ENCODE measurements at places on chromosomes 2 and 18. TPM values are rescaled to one million over a fixed set of nuclear protein-coding genes. Genes with fewer than 3 reads are reported as not detected.
A peak's percentile ranks its signal among the peaks of the same experiment; 100 is the strongest.

DNA sequence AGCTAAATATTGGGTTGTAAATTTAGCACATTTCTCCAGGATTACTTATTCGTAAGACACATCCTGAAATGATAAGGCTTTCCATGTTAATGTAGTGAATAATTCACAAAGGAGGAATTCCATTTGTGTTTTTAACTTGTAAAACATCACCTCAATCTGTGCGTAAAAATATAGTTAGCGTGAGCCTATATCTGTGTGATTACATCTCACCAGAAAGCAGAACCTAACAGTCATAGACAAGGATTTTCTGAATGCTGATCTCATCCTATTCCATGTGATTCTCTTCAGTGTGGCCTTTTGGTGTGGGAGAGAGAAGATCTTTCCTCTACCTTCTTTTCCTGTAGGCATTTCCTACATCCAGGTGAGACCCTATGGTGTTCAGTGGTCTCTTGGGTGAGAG lies 263.2 kb upstream of the RASGRP3 start:
- DNase-seq: no peak
- no peaks in the 10 kb centered on the region for H3K27me3 ChIP-seq

DNA sequence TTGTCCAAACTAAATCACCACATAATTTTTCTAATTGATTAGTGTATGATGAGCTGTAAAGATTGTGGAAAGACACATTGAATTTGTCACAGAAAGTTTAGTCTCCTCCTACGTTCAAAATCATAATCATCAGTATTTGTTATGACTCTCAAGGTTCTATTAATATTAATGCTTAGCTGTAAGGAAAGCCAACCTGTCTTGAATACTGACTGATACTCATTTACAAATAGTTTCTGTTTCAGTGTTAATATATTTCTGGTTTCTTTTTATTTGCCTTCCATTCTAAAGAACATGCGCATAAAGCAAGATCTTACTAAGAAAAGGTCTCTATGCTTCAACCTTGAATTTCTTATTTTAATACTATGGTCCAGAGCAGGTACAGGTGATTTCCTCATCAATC lies 55.1 kb downstream of the CPS1 start:
- H3K4me3 ChIP-seq: no peak overlapping the region
- no peak for DNase-seq
- no peaks in the 10 kb centered on the region for H3K27me3 ChIP-seq
- H3K27ac ChIP-seq: no peak overlapping the region
- no peaks in the 10 kb centered on the region for H3K36me3 ChIP-seq
- no peaks in the 10 kb centered on the region for H3K4me1 ChIP-seq

DNA sequence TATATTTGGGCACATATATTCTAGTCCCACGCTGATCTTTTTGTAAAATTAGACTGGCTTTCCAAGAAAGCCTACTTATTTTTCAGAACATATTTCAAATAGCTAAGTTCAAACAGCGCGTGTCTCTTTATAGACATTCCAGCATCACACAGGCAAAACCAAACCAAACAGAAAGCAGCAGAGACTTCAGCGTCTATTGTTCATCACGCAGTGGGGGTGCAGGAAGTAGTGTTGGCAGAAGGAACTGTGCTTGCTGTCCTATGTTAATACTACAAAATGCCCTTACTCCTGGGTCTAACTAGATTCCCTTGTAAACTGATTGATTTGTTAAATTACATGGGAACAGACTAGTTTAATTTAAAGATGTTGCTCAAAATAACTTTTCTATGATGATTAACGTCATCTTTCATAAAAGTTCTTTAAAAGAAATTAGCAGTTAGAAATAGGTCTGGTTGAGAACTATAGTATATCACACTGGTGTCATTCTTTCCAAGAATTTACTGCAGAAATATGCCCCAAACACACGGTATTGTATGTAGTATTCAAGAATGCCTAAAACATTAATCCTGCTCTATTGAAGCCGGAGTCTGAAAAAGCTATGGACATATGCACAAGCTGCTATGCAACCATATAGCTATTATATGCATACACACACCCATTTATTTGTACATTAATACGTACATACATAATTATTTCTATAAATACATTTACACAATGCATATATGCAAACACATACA lies 436.3 kb downstream of the CBLN2 start:
- H3K27me3 ChIP-seq: no peaks in the 10 kb centered on the region
- no peaks in the 10 kb centered on the region for H3K36me3 ChIP-seq
- no peak for DNase-seq
- no peak overlapping the region for H3K27ac ChIP-seq
- no peaks in the 10 kb centered on the region for H3K4me1 ChIP-seq

DNA sequence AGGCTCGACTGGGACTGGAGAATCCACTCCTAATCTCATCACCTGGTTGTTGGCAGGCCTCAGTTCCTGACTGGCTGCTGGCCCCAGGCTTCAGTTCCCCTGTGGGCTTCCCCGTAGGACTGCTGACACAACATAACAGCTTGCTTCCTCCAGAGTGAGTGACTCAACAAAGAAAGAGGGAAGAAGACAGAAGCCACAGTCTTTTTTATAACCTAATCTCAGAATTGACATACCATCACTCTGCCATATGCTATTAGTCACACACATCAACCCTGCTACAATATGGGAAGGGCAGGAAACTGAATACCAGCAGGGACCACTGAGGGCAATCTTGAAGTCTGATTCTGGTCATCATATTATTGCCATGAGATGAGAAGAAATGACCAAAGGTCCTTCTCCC lies 76.8 kb upstream of the SLC14A2 start:
- no peak overlapping the region for H3K27ac ChIP-seq
- H3K27me3 ChIP-seq: no peaks in the 10 kb centered on the region
- no peaks in the 10 kb centered on the region for H3K36me3 ChIP-seq
- no peak overlapping the region for H3K4me3 ChIP-seq
- DNase-seq: no peak

GRCh38 chr2:17124575-17125318 lies 393.5 kb downstream of the RAD51AP2 start:
- no peak for DNase-seq
- no peaks in the 10 kb centered on the region for H3K27me3 ChIP-seq
- H3K4me1 ChIP-seq: no peaks in the 10 kb centered on the region
- no peak overlapping the region for H3K4me3 ChIP-seq

Gene MLPH
- total RNA-seq: 1.2 TPM

Gene LINC00305
- total RNA-seq: 1.6 TPM

GRCh38 chr2:65268957-65269356 lies 41.3 kb downstream of the ACTR2 start:
- H3K27me3 ChIP-seq: no peaks in the 10 kb centered on the region
- H3K27ac ChIP-seq: no peak overlapping the region
- peaks cover 14% of the 10 kb centered on the region for H3K36me3 ChIP-seq
- H3K4me1 ChIP-seq: no peaks in the 10 kb centered on the region

DNA sequence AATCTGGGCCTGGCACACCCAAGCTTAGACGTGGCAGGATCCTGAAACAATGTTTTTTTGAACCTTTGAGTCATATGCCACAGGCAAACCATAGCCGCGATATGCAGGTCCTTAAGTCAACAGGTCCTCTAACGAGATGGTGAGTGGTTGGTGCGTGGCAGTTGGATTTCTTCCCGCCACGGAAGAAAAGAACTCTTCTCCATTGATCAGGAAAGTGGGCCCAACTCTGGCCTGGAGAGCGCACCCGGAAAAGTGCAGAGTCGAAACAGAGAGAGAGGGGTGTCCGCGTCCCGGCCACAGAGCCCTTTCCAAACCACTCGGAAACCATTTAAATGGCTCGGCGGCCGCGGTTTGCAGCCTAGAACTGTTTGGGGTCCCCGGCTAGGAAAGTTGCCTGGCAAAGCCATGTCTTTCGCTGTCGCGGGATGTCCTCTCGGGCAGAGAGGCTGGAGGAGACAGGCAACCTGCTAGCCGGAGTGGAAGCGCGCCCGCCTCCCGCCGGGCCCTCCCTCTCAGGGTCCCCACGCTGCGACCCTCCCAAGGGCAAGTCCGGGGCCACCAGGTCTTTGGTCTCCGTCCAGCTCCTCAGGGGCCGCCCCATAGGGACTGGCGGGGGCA lies 777 bp downstream of the GALNT3 start:
- DNase-seq: no peak
- H3K4me3 ChIP-seq: peak overlapping the region; percentile 99
- peaks cover 2% of the 10 kb centered on the region for H3K36me3 ChIP-seq
- H3K4me1 ChIP-seq: peaks cover 12% of the 10 kb centered on the region
- peaks cover 21% of the 10 kb centered on the region for H3K27me3 ChIP-seq

DNA sequence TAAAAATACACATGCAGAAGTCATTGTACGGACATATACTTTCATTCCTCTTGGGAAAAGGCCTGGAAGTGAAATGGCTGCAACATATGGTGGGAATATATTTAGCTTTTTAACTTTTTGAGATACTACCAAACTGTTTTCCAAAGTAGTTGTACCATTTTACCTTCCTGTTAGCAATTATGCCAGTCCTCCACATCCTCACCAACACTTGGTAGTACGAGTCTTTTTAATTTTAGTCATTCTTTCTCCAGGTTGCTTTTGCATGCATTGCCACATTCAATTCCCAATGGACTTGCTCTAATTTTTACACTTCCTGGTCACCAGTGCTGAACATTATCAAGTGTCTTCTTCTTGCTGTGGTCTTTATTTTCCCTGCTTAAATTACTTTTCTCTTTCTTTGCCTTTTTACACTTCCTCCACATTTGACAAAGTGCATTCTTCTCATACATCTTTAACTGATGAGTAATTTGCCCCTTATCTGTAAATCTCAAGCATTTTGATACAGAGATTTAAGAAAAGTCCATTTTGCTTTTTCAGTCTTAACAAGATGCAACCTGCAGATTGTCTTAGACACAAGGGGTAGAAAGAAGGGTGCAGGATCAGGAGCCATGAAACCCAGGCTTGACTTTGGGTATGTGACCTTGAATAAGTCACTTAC lies 14.5 kb downstream of the VIT start:
- peaks cover 2% of the 10 kb centered on the region for H3K27me3 ChIP-seq
- H3K27ac ChIP-seq: no peak overlapping the region
- H3K4me3 ChIP-seq: no peak overlapping the region

DNA sequence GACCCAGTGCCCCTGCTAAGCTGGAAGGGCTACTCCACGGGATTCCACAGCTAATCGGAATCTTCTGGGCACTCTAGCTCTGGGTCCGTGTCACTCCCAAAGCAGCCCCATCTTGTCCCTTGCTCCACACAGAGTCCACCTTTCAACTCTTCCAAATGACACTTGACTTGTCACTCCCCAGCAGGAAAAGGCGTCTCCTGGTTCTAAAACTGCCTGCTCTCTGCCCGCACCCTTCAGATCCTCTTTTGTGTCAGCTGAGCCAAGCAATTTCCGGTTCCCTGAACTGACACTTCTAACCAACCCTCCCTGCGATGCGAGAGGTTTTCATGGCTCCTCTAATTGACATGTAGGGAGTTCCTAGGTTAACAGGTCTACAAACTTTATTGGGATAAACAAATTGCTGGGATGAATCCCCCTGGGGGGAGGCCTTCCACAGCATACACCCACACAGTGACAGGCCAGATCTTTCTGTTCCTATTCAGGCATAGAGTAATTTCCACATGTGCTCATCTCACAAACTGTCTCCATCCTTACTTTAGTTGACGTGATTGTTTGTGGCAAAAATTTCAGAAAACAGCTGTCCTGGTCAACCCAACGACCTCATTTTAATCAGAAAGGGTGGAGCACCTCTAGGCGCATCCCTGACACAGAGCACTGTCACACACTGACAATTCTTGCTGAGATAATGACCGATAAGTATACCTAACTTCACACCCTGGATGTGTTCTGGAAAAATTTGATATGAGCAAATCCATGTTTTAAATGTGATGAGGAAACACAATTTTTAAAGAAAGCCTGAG lies 104.9 kb downstream of the RBMS1 start:
- peaks cover 2% of the 10 kb centered on the region for H3K4me1 ChIP-seq
- DNase-seq: no peak
- no peak overlapping the region for H3K4me3 ChIP-seq
- H3K36me3 ChIP-seq: no peaks in the 10 kb centered on the region
- peak overlapping the region; percentile 0 for H3K27ac ChIP-seq

Gene RAB11FIP5
- total RNA-seq: 22.0 TPM

Gene UGT1A5
- not detected for total RNA-seq

- no peaks in the 10 kb centered on the region for H3K27me3 ChIP-seq
- peaks cover 3% of the 10 kb centered on the region for H3K36me3 ChIP-seq
- peaks cover 4% of the 10 kb centered on the region for H3K4me1 ChIP-seq
- H3K27ac ChIP-seq: no peak overlapping the region
- DNase-seq: no peak
- no peak overlapping the region for H3K4me3 ChIP-seq
Observed at GRCh38 chr2:196059491-196059960, 9.1 kb downstream of the DNAH7 start.

Gene LRATD1
- total RNA-seq: 177 TPM

DNA sequence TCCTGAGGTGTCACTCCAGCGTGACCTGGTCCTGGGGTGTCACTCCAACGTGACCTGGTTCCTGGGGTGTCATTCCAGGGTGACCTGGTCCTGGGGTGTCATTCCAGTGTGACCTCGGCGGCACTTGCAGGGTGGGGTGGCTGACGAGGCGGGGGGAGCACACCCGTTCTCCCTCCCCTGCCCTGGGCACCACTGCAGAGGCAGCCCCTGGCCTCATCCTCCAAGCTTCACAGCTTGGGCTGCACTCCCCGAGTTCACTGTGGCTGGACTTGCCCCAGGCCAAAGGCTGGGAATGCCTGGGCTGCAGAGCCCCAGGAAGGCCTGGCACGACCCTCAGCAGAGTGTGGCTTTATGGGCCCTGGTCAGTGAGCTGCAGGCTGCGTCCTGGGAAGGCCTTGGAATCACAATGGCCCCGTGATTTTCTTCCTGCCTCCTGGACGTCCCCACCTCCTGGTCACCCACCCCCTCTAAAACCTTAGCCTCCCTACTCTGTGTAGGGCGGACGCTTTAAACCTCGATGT lies 88.3 kb downstream of the NFATC1 start:
- H3K27ac ChIP-seq: no peak overlapping the region
- no peaks in the 10 kb centered on the region for H3K4me1 ChIP-seq
- no peak overlapping the region for H3K4me3 ChIP-seq
- H3K36me3 ChIP-seq: no peaks in the 10 kb centered on the region

- H3K36me3 ChIP-seq: peaks cover 2% of the 10 kb centered on the region
- H3K4me3 ChIP-seq: no peak overlapping the region
- H3K27ac ChIP-seq: no peak overlapping the region
- peaks cover 6% of the 10 kb centered on the region for H3K27me3 ChIP-seq
Observed at GRCh38 chr18:37649930-37650329, 84.3 kb upstream of the CELF4 start.

Gene ABHD3
- total RNA-seq: 19.8 TPM

- DNase-seq: no peak
- H3K4me3 ChIP-seq: no peak overlapping the region
- no peak overlapping the region for H3K27ac ChIP-seq
- no peaks in the 10 kb centered on the region for H3K27me3 ChIP-seq
Observed at GRCh38 chr2:223971-224760, 39.7 kb downstream of the SH3YL1 start.

Data from progenitor cell of endocrine pancreas (in vitro differentiated cells).